ENCODE measurements at places on chromosomes 7 and 10.

DNA sequence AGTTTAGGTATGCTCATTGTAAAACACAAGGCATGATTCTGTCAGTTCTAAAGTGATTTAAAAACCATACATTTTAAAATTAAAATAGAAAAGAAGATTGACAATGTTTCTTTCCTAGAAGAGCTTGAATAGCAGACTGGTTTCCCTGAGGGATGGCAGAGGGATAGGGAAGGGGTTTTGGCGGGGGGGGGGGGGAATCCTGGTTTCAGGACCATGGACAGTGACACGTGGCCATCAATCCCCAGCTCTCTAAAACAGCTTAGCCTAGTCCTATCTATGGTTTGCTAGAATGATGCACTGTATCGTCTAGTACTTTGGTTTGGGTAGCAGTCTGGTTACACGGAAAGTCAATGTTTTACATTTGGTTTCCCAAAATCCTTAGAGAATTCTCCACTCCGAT is 88.7 kb downstream of the PHYHIPL start:
- no peak for DNase-seq

GRCh38 chr10:73802276-73802991 is 9.0 kb downstream of the NDST2 start:
- no peak for DNase-seq

DNA sequence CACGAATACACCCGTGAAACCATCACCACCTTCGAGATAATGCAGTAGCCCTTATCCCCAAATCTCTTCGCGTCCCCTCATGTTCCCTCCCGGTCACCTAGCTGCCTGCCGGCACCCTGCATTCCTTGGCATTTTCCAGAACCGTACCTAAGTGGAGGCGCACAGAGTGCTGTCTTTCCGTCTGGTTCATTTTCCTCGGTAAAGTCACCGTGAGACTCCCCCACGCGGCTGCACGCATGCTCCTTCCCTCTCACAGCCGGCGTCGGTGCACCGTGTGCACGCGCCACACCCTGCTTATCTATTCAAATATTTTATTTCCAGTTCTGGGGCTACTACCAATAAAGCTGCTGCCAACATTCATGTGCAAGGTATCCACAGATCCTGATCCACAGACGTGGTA is 65.5 kb upstream of the NKX6-2 start:
- no peak for DNase-seq

- peak; percentile 33 for DNase-seq
These were observed 179.2 kb upstream of the MBL2 start for GRCh38 chr10:52951824-52952223.

DNA sequence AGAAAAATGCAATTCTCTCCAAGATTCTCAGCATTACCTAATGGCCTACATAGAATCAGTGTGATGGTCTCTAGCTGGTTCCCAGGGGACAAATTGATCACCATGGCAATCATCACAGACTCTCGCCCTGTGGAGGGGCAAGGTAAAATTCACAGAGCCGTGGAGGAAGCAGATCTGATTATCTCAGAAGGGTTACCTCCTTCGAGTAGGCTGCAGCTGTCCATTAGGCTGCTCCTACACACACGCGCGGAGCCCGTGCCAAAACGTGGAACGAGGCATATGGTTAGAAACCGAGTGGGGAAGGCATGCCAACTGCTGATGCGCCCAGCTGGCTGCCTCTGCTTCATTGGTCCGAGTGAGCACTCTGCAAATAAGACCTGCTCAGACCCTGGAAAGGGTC is 52.8 kb upstream of the PTER start:
- DNase-seq = no peak

DNA sequence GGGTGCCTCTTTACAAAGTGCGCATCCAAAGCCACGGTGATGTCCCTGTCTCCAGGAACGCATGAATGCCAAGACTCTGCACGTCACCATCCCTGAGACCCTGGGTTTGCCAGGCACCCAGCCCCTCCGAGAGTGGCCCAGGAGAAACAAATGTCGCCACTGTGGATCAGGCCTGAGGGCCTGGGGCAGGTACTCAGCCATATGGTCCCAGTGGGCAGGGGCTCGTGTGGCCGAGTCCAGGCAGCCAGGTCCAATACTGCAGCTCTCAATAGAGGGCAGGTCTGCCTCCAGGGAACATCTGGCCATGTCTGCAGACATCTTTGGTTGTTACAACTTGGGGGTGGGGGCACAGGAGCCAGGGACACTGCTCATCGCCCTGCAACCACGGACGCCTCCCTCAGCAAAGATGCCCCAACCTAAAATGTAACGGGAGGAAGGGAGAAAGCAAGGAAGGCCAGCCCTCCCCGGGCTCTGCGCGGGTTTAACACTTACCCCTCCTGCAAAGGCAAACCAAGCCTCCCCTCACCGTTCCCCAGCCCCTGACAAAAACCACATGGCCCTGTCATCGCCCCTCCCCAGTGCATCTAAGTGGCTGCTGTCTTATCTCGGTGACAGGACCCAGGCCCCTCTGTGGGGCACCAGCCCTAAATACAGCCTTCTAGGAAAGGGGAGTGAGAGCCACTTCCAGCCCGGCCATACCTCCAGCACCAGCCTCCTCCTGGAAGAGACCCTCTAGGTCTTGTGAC is 10.3 kb upstream of the PAPOLB start:
- no peak for DNase-seq
